ENCODE measurements at places on chromosomes 16 and 17.

DNA sequence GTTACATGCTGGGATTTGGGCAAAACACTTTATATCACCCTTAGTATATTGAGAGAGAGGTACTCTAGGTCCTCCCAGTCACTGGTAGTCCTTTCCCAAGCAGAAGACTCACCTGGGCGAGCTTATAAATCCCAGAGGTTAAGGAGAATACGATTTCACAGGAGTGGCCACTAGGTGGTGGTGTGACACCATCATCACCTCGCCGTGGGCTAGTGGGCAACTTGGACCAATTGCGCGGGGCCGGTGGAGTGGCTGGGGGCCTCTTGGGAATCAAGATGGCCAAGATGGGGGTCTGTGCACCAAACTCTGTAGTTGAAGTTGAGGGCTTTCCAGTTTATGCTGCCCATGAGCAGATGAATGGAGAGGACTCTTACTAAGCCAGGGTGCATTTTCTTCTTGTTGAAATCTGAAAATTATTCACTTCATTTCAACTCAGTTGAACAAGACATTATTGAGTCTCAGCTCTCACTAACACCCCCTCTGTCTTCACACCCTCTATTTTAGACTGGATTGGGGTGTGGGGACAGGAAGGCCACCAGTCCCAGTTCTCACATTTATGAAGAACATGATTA, 38.2 kb upstream of the PIRT start:
- no peak for DNase-seq

GRCh38 chr17:75096082-75096625, 8.4 kb downstream of the SLC16A5 start:
- DNase-seq = no peak

GRCh38 chr17:42928714-42929496, 28.3 kb downstream of the G6PC1 start:
- no peak for DNase-seq

DNA sequence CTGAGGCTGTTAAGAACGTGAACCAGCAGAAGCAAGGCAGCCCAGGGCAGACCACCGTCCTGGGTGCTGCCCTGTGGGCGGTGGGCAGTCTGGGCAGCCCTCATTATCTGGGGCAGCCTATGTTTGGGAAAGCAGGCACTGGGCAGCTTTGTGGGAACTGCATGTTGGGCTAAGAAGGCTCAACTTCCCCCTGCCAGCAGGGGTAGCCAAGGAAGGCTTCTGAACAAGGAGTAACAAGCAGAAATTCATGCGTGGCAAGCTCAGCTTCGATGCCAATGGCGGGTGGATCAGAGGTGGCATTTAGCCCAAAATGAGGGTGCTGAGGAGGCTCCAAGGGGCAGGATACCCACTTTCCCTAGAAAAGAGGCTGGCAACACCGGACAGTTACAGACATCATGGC, 42.7 kb upstream of the METRNL start:
- no peak for DNase-seq
